Suppressor macrophage (primary cell): ENCODE measurements at places on chromosomes 6 and 20.
A peak's percentile ranks its signal among the peaks of the same experiment; 100 is the strongest.

GRCh38 chr6:5249451-5250122 lies 11.2 kb downstream of the LYRM4 start:
- no peak for DNase-seq

GRCh38 chr6:14703586-14703985 lies 542.3 kb upstream of the JARID2 start:
- no peak for DNase-seq

DNA sequence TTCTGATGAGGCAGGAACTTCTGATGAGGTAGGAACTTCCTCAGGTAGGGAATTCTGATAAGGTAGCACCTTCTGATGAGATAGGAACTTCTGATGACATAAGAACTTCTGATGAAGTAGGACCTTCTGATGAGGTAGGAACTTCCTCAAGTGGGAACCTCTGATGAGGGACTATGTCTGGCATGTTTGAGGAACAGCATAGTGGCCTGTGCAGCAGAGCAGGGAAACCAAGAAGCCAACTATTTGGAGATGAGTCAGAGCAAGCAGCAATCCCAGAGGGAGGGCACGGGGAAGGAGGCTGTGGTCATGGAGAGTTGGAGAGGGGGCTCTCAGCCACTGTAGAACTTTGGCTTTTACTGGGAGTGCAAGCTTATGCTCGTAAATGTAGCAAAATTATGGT lies 132.4 kb downstream of the CFAP61 start:
- peak; percentile 49 for DNase-seq

GRCh38 chr6:77180326-77180725 lies 283.0 kb downstream of the HTR1B start:
- DNase-seq, result no peak

- no peak for DNase-seq
These were observed 11.0 kb downstream of the RTN4IP1 start for GRCh38 chr6:106618324-106618723.

GRCh38 chr6:44500074-44500473 lies 112.6 kb downstream of the CDC5L start:
- DNase-seq, result no peak

GRCh38 chr6:73727114-73727513 lies 31.1 kb downstream of the CD109 start:
- DNase-seq, result no peak

- no peak for DNase-seq
These were observed 96.6 kb upstream of the POPDC3 start for GRCh38 chr6:105276374-105276773.

DNA sequence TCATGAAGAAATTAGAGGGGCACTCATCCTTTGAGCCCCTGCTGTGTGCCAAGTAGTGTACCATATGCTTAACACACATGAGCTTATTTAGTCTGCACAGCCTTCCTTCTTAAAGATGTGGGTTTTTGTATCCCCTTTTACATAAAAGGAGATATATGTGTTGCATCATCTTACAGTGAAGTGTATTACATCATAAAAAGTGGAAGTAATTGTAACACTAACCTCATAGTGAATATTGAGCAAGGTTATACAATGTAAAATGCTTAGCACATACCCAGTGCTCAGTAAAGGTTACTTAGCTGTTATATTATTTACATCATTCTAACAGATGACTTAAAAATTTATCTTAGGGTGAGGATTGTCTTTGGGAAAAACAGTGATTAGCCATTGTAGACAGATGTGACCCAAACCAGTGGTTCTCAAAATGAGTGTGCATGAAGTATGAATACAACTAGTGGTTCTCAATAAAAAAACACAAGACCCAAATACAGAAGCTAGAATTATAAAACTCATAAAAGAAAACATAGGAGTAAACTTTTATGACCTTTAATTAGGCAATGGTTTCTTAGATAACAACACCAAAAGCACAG lies 3.8 kb upstream of the PIGU start:
- DNase-seq, result peak; percentile 37

- DNase-seq, result no peak
These were observed 328.4 kb upstream of the KHDRBS2 start for GRCh38 chr6:62614442-62614841.

GRCh38 chr6:3769610-3770009 lies 18.1 kb upstream of the PXDC1 start:
- peak; percentile 63 for DNase-seq

GRCh38 chr6:154447954-154448353 lies 62.5 kb downstream of the CNKSR3 start:
- no peak for DNase-seq

DNA sequence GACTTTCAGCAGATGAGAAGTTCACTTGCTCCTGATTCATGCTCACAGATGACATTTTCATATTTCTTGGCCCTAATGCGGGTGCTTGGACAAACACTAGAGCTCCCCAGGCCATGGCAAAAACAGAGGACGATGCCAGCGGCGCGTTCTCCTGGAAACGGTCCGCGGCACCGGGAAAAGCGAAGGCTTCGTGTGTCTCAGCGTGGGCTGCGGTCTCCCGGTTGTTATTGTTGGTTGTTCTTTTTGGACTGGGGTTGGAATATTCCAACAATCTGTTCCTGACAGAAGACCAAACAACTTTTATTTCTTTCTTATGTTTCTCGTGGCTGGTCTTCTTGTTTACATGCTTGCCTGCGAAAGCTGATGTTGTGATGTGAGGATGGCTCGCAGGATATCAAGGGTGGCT lies 46.8 kb upstream of the NEDD9 start:
- DNase-seq, result no peak

DNA sequence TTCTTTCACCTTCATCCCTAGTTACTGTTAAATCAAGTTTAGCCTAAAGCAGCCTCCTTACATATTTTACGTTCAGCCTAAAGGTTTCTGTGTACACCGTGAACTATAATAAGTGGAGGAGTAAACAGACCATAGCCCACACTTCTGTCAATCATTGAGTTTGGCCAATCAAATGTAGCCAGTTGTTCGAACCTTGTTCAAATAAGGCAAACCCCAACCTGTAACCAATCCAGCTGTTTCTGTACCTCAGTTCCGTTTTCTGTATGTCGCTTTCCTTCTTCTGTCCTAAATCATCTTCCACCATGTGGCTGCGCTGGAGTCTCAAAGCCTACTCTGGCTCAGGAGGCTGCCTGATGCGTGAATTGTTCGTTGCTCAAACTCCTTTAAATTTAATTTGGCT lies 1.8 kb upstream of the FBXO30 start:
- no peak for DNase-seq

DNA sequence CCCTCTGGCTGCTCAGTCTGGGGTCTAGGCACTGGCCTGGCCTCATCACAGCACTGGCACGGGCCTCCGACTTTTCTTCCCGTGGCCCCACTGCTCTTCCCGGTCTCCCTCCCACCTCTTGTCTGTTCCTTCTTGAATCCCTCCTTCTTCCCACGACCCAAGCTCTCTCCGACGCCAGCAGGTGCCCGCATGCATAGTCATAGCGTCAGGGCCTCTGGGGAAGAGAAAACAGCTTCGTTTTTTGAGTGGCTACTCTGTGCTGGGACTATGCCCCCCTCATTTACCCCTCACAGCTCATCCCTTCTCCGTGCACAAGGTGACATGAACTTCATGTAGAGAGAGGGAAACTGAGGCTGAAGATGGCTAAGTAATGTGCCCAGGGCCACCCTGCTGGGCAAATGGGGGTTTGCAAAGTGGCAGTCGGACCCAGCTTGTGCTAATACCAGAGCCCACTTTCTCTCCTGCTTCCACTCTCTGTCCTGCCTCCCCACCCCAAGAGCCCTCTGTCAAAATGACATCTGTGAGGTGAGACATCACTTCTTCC lies 59.2 kb downstream of the SYNJ2 start:
- DNase-seq, result no peak

DNA sequence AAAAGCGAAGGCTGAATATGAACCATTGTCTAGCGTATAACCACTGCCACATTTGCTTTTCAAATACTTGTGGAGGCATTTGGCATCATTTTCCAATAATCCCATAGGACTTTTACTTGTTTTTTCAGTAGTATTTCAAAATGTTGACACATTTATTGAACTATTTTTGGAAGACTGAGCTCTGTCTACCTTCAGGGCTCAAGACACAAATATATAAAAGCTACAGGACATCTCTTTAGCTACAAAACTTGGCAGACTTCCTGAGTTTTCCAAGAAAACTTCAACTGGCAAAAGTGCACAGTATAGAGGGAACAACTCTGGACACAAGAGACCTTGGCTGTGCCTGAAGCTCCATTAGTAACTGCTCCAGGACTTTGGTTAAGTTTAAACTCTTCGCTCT lies 13.4 kb downstream of the EPB41L2 start:
- DNase-seq, result no peak
